Stimulated activated CD8-positive, alpha-beta memory T cell treated with anti-CD3 and anti-CD28 coated beads, Interleukin-7, amount 100 ng/mL, for 4 hours (primary cell): ENCODE measurements at places on chromosomes 6 and 20.

GRCh38 chr20:17936286-17936760 is 32.3 kb downstream of the SNX5 start:
- no peak for DNase-seq

GRCh38 chr6:94401311-94401710 is 982.0 kb upstream of the EPHA7 start:
- no peak for DNase-seq

- no peak for DNase-seq
These were observed 140.5 kb upstream of the ATXN1 start for GRCh38 chr6:16901782-16902181.

GRCh38 chr6:148629592-148630465 is 117.0 kb upstream of the UST start:
- no peak for DNase-seq

DNA sequence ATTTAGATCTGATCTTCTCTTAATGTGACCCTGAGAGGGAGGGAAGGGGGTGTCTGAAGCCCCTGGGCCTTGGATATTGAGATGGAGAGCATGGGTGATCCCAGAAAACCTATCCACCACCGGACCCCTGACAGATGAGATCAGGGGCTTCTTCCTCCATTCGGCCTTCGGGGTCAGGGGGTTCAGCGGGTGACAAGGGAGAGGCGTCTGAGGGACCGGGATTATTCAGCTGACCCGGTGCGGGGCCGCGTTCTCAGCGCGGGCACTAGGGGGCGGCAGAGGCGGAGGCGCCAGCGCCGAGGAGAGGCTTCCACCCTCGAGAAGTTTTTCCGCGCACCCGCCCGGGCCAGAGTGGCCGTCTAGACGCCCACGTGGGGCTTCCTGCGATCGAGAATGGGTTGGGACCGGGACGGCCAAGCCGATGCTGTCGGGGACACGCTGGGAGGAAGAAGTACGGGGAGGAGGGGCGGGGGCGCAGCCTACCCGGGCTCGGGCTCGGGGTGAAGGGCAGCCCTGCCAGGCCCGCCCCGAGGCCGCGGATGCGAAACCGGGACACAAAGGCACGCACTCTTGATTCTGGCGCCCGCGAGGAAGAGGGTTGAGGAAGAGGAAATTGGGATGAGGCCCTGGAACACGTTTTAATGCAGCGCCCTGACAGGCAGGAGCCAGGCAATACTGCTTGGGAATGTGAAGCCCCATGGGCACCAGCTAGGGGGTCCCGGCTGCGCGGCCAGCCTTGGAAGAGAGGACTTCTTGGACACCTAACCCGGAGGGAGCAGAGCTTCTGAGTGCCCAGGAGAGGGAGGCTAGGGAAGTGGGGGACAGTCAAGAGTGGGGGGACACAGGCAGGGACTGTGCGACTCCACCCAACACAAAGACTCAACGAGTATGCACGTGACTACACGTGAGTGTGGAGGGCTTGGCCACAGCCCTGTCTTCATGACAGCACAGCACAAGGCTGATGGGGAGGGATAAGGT is 30.6 kb downstream of the COL11A2 start:
- DNase-seq = peak; percentile 58

- DNase-seq = no peak
These were observed 26.5 kb upstream of the PPP1R14C start for GRCh38 chr6:150116200-150116800.

GRCh38 chr20:36507746-36508145 is 33.6 kb upstream of the MYL9 start:
- DNase-seq = no peak

DNA sequence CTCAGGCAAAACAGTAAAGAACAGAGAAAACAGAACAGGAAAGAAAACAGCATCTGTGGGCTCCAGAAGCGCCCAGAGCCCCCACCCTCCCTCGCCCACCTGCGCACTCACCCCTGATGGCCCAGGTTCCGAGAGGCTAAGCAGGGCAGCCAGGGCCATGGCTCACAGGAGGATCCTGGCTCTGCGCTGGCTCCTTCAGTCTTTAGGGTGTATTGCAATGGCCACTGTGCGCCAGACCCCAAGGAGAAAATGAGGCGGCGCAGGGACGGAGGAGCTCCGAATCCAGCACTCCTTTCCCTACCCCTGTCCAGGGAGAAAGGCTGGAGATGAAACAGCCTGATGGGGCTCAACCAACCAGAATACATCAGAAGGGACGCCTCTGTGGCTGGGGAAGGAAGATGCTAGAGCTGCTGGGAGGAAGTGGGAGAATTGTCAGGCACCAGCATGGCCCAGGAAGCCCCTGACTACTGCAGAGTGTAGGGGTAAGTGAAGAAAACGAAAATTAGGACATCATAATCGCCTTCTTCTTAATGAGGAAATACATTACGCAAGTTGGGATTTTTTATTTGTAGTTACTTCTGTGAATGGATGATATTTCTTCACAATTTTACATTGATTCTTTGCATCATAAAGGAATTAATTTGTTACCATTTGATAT is 49.0 kb downstream of the COL11A2 start:
- DNase-seq = no peak

GRCh38 chr6:107801173-107801886 is 22.8 kb downstream of the SCML4 start:
- DNase-seq = no peak

DNA sequence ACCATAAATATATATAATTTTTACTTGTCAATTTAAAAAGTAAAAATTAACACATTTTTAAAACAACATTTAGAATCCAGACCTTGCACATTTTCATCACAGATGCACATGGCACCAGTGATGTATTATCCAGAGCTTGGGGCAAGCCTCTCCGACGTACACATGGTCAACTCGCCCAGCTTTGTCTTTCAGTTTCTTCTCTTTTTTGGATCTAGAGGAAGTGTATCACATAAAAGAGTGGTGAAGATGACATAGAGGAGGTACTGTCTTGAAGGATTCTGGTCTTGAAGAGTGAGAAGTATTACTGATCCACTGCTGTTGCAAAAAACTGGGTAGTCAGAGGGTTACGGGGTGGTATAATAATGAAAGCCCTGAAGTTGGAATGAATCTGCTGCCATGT is 46.9 kb upstream of the TAB2 start:
- DNase-seq = no peak

DNA sequence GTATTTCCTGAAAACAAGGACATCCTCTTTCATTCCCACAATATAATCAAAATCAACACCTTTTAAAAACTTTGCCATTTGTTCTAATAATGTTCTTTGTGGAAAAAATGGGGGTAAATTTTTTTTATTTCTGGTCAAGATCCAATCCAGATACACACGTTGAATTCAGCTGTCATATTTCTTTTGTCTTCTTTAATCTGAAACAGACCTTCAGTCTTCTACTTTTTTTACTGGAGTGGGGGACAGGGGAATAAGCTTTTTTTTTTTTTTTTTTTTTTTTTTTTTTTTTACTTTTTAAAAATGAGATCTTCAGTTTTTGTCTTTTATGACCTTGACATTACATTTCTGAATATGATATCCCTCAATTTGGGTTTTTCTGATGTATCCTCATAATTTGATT is 69.1 kb downstream of the SCAND1 start:
- no peak for DNase-seq

- no peak for DNase-seq
These were observed 15.9 kb downstream of the CPNE1 start for GRCh38 chr20:35648836-35649235.

- DNase-seq = no peak
These were observed 113.9 kb downstream of the GMPR start for GRCh38 chr6:16352258-16352635.

- DNase-seq = no peak
These were observed 119.1 kb upstream of the AHI1 start for GRCh38 chr6:135616655-135617054.

- no peak for DNase-seq
These were observed 69.3 kb downstream of the MDN1 start for GRCh38 chr6:89750338-89750737.

GRCh38 chr6:48775157-48775556 is 664.2 kb upstream of the PTCHD4 start:
- no peak for DNase-seq
